ENCODE measurements at places on chromosomes 3 and 15.

- peak; percentile 72 for DNase-seq
Measured at GRCh38 chr15:92883163-92883875, 16.8 kb upstream of the CHD2 start.

GRCh38 chr15:63430766-63431451, 49.3 kb upstream of the CA12 start:
- DNase-seq = no peak

- no peak for DNase-seq
Measured at GRCh38 chr3:61111825-61112224, 139.4 kb downstream of the FHIT start.

DNA sequence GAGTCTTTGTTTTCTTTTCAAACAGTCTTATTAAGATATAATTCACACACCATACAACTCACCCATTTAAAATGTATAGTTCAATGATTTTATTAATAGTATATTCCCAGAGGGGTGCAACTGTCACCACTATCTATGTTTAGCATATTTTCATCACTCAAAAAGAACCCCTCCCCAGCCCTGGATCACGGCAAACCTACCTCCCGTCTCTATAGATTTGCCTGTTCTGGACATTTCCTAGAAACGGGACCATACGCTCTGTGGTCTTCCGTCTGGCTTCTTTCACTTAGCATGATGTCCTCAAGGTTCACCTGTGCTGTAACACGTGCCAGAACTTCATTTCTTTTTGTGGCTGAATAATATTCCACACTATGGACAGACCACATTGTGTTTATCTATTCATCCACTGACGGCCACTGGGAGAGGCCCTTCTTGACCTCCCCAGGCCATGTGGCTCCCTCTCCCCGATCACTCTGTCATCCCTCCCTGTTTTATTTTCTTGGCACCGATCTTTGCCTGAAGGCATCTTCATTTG, 56.4 kb downstream of the IQSEC1 start:
- no peak for DNase-seq

DNA sequence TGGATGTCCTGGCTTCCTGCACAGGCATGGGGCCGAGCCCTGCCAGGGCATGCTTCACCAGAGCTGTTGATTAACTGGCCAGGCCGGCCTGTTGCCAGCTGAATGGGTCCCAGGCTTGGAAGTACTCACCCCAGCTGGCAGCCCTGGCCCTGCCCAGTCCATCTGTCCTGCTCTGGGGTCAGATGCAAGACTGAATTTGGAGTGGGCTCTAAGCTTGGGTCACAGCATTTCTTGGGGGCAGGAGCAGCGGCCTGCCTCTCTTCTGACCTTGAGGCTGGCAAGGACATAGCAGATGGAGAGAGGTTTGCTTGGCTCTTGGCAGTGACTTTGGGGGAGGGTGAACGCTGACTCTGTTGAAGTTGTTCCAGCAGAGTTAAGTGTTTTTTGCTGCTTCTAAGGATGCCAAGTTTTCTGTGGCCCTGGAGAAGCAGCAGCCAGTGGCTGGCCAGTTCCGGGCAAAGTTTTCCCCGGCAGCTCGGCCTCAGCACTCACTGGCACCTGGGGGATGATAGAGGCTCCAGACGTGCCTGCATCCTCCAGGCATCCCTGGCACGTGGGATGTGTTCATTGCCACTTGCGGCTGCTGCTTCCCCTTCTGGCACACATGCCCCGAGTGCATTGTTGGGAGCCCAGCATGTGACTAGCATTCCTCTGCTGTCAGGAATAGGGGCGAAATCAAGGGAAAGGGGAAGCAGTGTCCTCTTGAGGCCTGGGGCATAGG, 22.9 kb downstream of the PDIA5 start:
- DNase-seq = no peak

GRCh38 chr15:78619022-78619950, 1.5 kb downstream of the CHRNA3 start:
- DNase-seq = no peak

DNA sequence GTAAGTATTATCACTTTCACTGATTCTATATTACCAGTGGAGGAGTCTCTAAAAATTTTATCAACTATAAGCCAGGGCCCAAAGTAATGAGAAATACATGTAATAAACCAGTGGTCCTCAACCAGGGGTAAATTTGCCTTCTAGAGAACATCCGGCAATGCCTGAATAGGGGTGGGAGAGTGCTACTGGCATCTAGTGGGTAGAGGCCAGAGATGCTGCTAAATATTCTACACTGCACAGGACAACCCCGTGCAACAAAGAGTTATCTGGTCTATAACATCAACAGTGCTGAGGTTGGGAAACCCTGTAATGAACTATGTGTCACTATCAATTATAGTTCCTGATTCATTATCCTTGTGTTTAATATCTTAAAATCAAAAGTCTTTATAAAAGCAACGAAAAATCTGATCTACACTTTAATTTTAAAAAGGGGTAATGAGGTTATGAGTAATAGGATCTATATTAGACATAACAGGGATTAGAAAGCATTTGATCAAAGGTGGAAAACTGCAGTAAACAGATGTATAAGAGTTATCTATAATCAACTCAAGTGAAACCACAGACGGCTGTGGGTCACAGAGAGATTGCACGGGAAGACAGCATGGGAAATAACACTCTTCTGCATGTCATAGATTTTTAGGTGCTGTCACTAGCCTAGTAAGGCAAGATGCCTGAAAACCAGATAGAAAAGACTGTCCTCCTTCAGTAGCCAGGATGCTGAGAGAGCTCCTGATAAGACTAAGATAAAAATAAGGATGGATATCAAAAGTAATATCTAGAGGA, 2.0 kb downstream of the LYSMD2 start:
- no peak for DNase-seq

GRCh38 chr15:73321496-73322450, 47.0 kb downstream of the HCN4 start:
- DNase-seq = no peak

DNA sequence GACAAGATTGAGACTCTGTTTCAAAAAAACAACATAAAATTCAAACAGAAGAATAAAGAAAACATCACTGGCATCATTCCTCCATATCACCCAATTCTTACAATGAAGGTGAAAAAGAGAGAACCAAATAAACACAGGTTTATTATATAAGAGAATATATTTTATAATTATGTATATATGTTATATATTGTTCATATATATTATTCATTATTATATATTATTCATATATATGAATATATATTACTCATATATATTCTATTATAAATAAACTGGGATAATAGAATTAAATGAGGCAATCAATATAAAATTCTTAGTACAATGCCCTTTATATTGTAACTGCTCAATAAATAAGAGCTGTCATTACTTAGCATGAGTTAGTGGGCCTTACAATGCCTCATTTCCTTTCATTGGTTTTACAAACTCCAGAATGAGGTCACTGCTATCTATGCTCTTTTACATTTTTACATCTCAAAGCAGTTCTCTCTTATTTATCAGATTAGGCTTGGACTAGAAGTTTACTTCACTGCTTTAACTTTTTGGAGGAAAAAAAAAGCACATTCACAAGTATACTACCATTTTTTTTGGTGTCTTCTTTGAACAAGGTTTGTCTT, 135.5 kb upstream of the TTC14 start:
- DNase-seq = no peak
